ENCODE measurements at places on chromosomes 11 and 22. TPM values are rescaled to one million over a fixed set of nuclear protein-coding genes. Genes with fewer than 3 reads are reported as not detected.

ALDH3B1 gene
- total RNA-seq = 0.41 TPM

IFTAP gene
- total RNA-seq = 51.4 TPM

GRCh38 chr22:26573026-26573662, 16.8 kb downstream of the TPST2 start:
- DNase-seq = no peak

DNA sequence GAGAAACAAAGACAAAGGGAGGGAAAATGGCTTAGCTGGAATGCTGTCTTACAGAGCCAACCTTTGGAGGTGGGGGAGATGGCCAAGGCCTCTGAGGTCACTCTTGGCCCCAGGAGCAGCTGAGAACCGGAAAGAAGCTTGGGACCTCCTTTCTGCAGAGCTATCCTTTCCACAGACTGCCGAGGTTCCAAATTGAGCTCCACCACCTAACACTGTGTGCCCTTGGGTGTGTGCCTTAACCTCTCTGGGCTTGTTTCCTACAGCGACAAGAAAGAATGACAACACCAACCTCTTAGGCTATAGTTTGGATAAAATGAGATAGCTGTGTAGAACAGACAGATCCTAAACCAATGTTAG, 23.2 kb downstream of the RTN4RL2 start:
- no peak for DNase-seq

DNA sequence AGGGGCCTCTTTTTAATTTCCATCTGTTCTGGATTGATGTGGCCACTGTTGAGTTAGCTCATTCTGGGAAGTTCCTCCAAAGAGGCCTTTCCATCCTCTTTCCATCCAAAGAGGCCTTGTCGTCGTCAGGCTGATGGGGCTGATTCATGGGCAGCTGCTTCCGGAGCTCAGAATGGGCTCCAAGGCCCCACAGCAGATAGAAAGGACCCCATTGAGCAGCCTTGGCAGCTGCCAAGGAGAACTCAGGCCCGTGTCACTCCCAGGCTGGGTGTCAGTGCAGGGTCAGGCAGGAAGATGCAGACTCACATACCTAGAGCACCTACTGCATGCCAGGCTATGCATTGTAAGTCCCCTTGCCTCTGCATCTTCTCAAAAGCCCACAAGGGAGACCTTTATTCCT, 524.1 kb downstream of the MIAT start:
- DNase-seq = no peak

Measured in frontal cortex (tissue), 4 donors.